HT1080 (cell line): ENCODE measurements at places on chromosomes 2 and 18.

GRCh38 chr2:143891879-143892308 lies 628.0 kb downstream of the ZEB2 start:
- DNase-seq, result no peak

DNA sequence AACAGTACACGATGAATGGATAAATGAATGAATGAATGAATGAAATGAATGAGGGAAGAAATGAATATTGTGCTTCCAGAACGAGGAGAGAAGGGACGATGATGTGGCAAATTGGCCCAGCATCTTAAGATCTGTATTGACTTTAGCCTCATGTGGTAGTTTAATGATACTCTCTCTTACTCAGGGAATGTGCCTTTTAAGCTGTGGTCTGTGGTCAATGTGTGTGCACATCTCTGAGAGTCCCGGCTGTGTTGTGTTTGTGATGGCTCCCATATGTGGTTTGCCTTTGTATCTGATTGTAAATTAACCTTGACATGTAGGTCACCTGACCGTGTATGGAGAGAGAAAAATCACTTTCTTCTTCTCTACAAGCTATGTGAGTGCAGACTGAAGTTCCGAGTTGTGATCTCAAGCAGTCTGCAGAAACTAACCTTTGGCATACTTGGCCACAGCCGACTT lies 91.2 kb downstream of the NEDD4L start:
- DNase-seq, result peak; percentile 70

DNA sequence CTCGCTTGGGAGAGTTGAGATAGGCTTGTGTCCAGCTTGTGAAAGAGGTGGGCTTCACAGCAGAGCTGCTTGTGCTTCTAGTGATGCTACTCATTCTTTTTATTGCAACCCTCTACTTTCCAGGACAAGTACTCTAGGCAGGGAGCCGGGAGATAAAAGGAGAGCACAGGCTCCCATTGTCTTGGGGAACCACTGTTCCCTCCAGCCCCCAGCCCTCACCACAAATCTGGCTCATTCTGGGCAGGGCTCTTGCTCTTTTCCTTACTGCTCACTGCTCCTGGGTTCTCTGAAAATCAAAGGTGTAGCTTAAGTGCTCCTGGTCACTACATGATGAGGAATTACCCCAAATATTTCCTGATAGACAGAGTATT lies 81.4 kb downstream of the CABYR start:
- DNase-seq, result no peak

DNA sequence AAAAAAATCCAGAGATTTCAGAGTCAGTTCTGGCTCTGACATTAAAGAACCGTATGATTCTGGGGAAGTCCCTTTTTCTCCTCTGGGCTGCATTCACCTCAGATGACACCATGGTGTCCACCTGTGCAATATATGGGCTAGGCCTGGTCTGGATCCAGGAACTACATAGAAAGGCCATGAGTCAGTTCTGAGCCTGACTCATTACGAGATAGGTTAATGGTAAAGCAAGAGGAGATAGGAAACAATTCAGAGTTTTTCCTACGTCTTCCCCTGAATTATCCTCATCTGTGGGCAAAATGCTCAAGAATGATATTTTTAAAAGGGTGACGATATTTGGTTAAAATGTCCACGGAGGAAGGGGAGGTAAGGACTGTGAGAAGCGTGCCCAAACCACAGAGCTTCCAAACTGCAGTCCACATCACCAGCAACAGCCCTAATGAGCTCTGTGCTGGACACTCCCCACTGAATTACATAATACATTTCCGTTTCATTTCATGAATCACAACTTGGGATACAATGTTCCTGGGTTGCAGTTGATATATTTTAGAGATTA lies 180.1 kb upstream of the OSR1 start:
- peak; percentile 99 for DNase-seq

GRCh38 chr2:42371611-42372473 lies 10.8 kb upstream of the COX7A2L start:
- no peak for DNase-seq

- DNase-seq, result no peak
Measured at GRCh38 chr2:59866436-59866835, 687.0 kb downstream of the BCL11A start.

DNA sequence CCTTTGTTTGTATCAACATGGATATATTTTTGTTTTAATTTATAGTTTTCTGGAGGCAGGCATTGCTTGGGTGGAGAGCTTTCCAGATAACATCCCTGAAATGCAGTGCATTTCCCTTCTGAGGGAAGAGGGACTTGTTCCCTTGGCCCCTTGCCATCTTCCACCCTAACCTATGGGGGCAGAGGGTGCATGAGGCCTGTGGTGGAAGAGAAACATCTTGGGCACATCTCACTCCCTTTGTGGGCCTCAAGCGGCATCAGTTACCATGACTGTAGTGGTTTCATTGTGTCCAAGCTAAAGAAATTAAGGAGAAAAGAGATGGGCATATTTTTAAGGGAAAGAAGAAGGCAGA lies 5.3 kb upstream of the RPL37A start:
- no peak for DNase-seq

DNA sequence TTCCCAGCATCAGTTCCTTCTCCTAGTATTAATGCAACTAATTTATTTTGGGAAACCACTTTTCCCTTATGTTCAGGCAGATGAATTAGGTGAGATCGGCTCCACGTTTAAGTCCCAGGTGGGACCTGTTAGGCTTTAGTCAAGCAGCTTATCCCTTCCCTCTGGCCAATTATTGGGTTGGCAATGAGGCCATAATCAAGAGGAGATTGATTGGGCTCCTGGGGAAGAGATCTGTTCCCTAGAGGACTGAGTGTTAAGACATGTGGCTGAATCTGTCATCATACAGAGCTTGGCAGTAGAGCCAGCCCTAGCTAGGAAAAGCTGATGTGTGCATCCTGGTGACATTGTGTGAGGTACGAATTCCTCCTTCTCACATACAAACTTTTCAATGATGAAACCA lies 104.4 kb downstream of the PTH2R start:
- DNase-seq, result no peak

DNA sequence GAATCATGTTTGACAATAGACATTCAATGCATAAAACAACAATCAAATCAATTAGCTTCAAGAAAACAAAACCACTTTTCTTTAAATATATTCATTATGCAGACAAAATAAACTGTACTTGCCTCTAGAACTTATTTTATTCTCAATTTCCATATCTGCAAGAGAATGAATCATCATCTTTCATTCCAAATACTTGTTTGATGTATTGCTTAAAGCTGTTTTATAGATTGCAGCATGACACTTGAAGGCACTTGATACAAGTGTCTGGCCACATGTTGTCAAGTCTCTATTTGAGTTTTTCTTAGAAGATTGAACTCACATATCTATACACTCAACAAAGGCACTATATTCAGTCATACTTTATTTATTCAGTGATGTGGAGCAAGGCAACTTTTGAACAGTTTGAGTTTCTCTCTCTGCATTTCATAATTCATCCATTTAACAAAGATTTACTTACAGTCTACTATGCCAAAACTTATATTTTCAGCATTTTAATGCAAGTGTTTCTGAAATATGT lies 38.7 kb upstream of the DDX18 start:
- no peak for DNase-seq

GRCh38 chr2:159982270-159982669 lies 80.1 kb downstream of the PLA2R1 start:
- DNase-seq, result peak; percentile 80

DNA sequence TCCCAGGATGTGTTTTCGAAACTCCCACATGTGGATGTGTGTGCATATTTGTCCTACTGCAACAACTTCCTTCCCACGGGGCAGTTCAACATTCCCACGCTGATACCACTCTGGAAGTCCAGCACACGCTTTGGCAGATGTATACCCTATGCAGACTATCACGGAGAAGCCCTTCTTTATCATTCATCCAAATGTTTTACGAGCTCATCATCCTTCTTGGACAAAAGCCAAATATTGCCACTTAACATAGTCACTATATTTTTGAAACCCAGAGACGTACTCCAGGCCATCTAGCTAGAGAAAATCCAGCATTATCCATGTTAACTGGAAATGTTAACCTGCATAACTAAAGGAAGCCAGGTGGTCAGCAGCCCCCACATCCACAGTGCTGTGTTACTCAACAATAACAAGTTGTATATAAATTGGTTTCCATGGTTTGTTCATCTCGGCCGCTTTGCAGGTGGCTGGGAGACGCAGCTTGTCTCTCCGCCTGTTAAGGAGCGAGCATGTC lies 131.5 kb downstream of the ZNF532 start:
- DNase-seq, result peak; percentile 42

DNA sequence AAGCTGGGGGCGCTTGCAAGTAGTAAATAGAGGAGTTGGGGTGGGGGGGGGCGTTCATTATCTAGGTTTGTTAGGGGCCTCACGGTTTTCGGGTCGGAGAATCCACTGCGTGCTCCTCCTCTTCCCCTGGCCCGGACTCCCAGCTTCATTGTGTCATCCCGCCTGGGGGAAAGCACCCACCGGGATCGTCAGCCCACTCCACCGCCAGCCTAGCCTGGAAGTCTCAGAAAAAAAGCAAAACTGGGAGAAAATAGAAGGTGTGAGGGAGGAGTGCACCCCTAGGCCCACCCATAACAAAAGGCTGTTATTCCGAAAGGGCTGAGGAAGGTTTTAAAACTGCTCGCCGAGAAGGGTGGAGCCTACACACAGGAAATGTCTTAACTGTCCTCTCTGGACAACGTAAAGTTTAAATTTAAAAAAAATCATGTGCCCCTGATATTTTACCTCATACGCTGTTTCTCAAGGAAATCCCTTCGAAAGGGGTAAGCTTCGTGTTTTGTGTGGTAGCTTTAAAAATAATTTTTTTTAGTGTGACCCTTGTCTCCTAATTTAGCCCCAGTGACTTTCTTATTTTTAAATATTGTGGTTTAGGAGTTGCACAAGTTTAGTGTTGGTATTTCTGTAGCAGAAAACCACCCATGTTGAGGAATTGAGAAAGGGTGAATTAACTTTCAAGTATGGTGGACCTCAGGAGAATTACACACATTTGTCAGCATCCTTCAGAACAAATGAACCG lies 104.2 kb downstream of the SPTBN1 start:
- DNase-seq, result peak; percentile 82

- DNase-seq, result no peak
Measured at GRCh38 chr2:18153741-18154140, 275.3 kb downstream of the KCNS3 start.

DNA sequence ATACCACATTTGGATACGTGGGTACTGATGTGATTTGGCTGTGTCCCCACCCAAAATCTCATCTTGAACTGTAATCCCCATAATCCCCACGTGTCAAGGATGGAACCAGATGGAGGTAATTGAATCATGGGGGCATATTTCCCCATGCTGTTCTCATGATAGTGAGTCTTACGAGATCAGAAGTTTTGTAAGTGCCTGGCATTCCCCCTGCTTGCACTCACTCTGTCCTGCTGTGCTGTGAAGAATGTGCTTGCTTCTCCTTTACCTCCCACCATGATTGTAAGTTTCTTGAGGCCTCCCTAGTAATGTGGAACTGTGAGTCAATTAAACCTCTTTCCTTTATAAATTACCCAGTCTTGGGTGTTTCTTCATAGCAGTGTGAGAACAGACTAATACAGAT lies 70.3 kb downstream of the CHST9 start:
- DNase-seq, result no peak

- no peak for DNase-seq
Measured at GRCh38 chr2:145755019-145755837, 1235.3 kb upstream of the ZEB2 start.

DNA sequence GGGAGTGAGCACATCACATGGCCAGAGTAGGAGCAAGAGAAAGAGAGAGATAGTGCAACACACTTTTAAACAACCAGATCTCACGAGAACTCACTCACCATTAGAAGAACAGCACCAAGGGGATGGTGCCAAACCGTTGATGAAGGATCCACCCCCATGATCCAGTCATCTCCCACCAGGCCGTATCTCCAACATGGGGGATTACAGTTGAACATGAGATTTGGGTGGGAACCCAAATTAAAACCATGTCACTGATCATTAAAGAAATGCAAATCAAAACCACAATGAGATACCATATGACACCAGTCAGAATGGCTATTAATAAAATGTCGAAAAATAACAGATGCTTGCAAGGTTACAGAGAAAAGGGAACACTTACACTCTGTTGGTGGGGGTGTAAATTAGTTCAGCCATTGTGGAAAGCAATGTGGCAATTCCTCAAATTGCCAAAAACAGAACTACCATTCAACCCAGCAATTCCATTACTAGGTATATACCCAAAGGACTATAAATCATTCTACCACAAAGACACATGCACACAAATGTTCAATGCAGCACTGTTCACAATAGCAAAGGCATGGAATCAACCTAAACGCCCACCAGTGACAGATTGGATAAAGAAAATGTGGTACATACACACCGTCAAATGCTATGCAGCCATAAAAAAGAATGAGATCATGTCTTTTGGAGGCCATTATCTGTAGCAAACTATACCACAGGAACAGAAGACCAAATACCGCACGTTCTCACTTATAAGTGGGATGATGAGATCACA lies 137.1 kb downstream of the COL6A3 start:
- no peak for DNase-seq

DNA sequence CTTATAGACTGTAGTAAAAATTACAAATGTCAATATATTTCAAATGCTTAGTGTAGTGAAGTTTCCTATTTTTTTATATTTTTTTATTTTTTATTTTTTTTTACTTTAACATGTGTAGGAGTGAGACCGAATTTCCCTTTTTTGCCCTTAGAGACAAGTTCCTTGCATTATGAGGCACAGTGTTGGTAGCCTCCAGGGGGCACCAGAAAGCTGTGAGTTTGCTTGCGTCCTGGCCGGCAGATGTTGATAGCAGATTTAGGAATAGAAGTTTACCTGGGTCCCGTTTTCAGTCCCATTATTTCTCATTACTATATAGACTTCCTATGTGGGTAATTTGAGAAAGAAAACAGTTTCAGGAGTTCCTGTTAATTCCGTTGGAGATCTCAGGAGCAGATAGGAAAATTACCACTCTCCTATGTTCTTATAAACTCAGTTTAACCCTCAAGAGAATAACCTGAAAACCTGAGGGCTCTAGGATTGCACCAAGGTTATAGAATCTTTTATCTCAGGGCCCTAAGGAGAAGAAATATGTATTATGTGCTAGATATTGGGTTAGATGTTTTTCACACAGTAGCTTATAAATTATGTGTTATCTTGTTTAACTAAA lies 157.5 kb upstream of the SESTD1 start:
- DNase-seq, result peak; percentile 47

- DNase-seq, result no peak
Measured at GRCh38 chr2:10478916-10479315, 30.8 kb upstream of the ODC1 start.

- peak; percentile 26 for DNase-seq
Measured at GRCh38 chr2:197514754-197515153, 1.1 kb upstream of the MOB4 start.

DNA sequence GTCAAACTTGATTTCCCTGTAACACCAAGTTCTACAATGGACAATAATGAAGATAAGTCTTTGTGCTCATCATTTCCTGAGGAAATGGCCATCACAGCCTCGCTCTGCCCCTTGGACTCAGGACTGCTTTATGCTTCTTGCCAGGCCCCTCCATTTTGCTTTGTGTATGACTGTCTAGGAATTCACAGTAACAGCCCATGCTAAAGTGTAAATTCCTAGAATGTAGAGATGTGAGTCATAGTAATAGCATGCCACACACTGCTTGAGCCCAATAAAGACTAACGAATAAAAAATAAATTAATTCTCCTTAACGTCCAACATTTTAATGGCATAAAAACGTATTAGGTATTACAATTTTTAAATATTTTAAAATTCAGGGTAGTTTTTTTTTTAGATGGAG lies 226.5 kb downstream of the PID1 start:
- peak; percentile 42 for DNase-seq
